ENCODE measurements at places on chromosomes 13 and 19.

DNA sequence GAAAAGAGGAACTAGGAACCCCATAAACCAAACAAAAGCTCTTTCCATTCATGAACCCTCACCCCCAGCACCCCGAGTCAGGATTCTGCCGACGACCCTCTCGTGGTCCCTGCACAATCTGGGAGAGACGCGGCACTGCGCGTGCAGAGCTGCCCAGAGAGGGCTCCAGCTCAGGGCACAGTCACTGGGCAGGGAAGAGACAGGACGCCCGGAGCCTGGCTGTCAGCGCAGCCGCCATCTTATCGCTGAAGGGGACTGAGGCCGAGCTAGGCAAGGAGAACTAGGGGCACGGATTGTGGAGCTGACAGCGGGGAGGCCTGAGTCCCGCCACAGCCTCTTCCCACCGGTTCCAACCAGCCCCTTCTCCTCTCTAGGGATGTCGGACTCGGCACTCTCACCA is 349 bp downstream of the ZNF98 start:
- DNase-seq = no peak

DNA sequence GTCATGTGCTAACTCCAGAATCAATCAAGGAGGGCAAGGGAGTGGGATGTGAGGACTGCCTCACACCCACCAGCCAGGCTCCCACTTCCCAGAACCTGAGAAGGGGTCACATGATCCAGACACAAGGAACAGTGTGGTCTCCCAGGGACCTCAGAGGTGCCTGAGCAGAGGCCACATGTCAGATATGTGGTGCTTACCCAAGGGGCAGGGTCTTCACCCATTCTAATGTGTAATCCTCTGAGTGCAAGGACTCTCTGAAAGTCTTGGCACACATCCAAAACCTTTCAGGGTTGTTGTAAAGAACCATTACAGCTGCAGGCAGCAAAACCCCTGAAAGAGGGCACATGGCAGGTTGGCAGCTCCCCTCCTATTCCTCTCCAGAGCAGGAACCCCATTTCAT is 656.6 kb downstream of the UQCRFS1 start:
- DNase-seq = no peak

GRCh38 chr19:5096536-5096935 is 127.6 kb downstream of the KDM4B start:
- no peak for DNase-seq

DNA sequence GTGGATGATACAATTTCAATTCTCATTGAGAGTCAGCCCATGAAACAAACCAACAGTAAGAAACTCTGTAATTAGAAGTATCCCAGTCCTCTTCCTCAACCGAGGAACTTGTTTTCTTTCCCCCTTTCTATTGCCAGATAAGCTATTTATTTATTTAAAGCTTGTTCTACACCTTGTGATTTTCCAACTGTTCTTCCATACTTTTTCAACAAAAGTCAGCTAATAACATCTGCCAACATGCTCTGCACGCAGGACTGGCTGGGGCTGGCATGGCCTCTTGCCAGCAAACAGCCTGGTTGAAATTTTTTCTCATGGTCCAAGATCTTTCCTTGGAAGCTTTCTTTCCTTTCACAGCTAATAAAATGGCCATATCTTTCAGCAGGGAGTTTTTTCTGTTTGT is 2.9 kb upstream of the IRS2 start:
- DNase-seq = no peak

- no peak for DNase-seq
Observed at GRCh38 chr13:93450191-93450621, 223.6 kb downstream of the GPC6 start.

GRCh38 chr13:111255228-111255790 is 65.1 kb upstream of the TEX29 start:
- DNase-seq = no peak

DNA sequence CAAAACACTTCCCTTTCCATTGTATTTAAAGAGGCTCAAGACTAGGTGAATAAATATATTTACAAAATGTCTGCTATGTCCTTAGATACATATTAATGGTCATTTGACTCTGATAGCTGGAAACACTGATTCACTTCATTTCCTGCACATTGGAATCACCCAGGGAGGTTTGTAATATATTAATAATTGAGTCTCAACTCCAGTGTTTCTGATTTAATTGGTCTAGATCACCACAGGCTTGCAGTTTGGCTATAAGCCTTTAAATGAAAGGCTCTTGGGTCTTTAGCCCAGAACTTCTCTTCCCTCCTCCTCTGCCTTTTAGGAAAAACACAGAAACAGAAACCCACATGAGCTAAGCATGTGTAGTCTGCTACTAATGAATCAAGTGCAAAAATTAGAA is 378.0 kb downstream of the TBC1D4 start:
- no peak for DNase-seq

- peak; percentile 79 for DNase-seq
Observed at GRCh38 chr19:17215127-17215971, at the start of gene USE1. Gene USE1 (plus strand): TSS chr19:17215357. CDS start chr19:17215406, 49 bp downstream.

GRCh38 chr19:41755328-41755913 is at the start of gene CEACAM6:
Gene CEACAM6 (plus strand): TSS chr19:41755530. CDS start chr19:41755639, 109 bp downstream.
- DNase-seq = no peak

DNA sequence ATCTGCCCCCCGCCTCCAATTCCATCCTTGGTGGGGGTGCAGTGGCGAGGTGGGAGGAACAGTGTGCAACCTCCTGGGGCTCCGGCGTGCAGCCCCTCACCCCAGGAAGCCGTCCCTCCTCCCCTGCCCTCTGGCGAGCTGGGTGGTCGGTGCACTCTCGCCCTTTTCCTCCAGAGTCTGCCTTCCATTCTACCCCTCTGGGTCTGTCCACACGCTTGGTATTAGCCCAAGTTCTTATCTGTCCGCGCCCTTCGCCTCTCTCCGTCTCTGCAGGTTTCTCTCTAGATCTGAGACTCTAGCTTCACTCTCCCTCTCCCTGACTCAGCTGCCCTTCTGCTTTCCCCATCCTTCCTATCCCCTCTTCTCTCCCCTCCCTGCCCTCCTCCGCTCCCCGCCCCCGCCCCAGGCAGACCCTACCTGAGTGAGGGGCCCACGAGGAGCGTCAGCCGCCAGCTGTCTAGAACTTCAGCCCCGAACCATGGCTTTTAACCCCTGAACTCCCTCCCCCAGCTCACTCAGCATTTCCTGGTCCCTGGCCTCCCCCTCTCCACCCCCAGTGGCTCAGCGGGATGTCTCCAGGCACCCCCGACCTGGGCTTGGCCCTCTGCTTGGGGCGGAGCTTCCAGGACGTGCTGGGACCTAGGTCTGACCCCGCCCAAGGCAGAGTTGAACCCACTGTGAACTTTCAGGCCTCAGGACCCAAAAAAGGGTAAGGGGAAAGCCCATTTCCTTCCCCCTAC is 499 bp upstream of the KLK13 start:
- no peak for DNase-seq

- DNase-seq = no peak
Observed at GRCh38 chr13:38804061-38804460, 117.2 kb downstream of the FREM2 start.

- no peak for DNase-seq
Observed at GRCh38 chr19:46608581-46609345, 7.6 kb downstream of the CALM3 start.

- no peak for DNase-seq
Observed at GRCh38 chr19:13670846-13671245, 93.5 kb upstream of the MRI1 start.

DNA sequence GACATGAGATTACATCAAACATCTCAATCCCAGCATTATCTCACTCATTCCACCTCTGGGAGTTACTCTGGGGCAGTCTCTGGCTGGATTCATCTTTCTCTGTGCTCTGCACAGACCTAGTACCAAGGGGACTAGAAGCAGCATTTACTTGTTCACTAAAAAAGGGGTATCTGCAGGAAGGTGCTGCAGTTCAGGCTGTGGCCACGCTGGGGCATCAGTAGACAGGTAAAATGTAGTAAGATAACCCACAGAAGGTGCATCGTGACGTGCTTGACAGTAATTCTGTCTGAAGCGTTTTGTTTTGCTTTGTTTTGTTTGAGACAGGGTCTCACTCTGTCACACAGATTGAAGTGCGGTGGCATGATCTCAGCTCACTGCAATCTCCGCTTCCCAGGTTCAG is 29.3 kb downstream of the ZNF564 start:
- no peak for DNase-seq

- DNase-seq = no peak
Observed at GRCh38 chr19:32172566-32173160, 172.7 kb upstream of the ZNF507 start.

DNA sequence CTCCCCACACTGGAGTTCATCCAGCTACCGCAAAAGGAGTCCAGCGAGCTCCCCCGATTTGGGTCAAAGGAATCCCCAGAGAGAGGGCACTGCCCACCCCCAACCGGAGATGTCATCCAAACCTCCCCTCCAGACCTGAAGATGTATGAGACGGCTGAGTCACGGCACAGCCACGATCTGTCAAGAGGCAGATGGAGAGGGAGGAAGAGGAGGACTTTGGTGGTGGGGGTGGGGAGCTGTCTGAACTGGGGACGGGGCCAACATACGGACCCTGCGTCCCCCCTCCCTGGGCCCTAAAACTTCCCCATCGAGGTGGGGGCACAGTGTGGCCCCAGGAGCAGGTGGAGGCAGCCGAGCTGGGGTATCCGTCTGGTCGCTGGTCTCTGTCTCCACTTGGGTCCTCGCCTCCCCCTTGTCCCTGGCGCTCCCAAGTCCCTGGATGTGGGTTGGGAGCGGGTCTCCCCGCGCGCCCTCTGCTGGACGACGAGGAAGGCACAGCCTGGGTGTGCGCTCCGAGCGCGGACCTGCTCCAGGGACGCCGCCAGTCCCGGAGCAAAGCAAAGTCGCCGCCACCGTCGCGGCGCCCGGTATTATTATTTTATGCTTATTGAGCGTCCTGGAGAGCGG is 3.8 kb downstream of the PDE4A start:
- peak; percentile 56 for DNase-seq

- DNase-seq = no peak
Observed at GRCh38 chr13:23715762-23716235, 145.6 kb downstream of the TNFRSF19 start.

- no peak for DNase-seq
Observed at GRCh38 chr13:25848812-25849745, 202.7 kb downstream of the SHISA2 start.

DNA sequence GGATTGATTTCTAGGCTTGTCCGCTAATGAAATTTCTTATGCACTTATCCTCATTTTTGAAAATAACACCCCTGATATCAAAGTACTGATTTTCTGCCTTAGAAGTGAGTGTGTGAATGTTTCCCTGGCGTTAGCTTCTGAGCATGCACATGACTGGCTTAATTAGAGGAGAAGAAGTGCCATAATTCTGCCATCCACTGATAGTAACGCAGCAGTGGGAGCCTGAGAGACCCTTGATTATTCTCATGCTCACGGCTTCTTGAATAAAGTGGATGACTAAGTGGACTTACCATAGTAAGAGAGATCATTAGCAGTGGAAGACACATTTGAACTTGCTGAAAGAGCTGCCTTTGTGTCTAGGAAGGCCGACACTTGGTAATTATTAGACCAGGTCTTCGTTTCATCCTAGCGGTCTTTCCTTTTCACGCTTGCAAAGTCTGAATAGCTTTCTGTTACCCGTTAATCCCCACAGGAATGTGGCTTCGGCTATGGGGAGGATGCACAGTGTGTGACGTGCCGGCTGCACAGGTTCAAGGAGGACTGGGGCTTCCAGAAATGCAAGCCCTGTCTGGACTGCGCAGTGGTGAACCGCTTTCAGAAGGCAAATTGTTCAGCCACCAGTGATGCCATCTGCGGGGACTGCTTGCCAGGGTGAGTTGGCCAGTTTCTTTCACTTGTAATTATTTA is 45.3 kb downstream of the TNFRSF19 start:
- no peak for DNase-seq

- peak; percentile 86 for DNase-seq
Observed at GRCh38 chr19:38769635-38770211, 3.6 kb downstream of the LGALS7 start.

- DNase-seq = no peak
Observed at GRCh38 chr13:49693191-49693733, 2.0 kb upstream of the EBPL start.

DNA sequence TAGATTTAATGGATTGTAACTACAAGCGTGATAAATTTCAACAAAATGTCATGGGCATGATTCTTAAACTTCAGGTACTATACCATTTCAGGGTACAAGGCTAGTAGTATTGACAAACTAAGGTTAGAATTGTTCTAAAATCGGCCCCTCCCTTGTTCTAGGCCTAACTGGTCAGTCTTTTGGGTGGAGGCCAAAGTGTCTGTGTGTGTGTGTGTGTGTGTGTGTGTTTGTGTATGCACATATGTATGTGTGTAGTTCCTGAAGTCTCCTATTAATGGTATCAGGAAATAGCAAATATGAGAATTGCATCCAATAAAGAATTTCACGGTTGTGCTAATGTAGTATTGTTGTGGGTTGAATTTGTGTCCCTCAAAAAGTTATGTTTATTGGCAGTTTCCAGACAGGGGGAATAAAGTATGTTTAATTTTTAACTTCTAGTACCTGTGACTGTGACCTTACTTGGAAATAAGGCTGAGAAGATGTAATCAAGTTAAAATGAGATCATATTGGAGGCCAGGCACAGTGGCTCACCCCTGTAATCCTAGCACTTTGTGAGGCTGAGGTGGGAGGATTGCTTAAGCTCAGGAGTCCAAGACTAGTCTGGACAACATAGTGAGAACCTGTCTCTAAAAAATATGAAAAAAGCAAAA is 119.2 kb downstream of the KLF5 start:
- DNase-seq = no peak

DNA sequence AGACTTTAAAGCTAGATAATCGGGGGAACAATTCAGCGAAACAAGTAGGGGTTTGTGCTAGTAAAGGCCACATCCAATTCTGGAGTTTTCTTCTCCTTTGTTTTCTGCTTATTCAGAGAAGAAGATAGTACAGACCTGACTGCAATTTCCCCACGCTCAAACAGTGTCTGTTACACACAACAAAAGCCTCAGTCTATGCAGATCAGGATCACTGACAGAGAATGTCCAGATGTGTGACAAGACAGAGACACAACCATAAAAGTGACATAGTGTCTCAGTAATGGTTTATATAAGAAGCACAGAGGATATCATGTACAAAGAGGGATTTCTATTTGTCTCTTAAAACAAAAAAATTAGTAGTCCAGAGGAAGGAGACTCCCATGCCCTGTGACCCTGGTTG is 70.7 kb upstream of the GTF3A start:
- no peak for DNase-seq

DNA sequence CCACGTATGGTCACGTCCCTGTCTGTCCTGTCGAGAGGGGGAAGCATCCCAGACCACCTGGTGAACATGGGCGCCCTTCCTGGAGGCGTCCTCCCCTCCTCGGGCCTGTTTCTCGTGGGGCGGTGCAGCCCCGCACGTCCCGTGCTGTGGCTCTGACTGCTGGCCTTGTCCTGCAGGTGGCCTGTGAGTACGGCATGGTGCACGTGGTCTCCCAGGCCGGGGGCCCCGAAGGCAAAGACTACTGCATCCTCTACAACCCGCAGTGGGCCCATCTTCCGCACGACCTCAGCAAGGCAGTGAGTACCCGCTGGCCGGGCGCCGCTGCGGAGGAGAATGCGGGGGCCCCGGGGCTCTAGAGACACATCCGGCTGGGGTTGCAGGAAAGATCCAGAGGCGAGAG is 5.9 kb downstream of the SPPL2B start:
- no peak for DNase-seq

GRCh38 chr19:6737873-6738786 is 750 bp upstream of the GPR108 start:
- peak; percentile 47 for DNase-seq

- no peak for DNase-seq
Observed at GRCh38 chr13:68046903-68047302, 816.8 kb upstream of the PCDH9 start.
